Skin of body (tissue), 3 donors: ENCODE measurements at places on chromosomes 6 and 20.

DNA sequence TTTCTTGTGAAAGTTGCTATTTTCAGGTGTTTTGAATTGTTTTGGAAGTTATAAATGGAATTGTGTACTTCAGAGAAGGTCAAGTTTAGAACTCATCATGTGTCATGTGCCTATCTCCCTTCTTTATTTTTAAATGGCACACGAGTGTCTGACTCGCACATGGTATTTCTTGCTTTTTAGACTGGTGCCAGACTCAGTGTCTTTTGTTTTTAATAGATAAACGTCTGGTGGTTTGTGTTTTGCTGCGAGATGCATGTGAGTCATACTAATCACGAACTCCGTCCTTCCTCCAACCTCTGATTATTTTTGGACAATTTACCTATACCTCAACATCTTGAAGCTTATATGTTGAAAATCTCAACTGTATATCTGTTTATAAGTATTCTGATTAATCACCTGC lies 292.1 kb downstream of the CDKAL1 start:
- no peak for DNase-seq

DNA sequence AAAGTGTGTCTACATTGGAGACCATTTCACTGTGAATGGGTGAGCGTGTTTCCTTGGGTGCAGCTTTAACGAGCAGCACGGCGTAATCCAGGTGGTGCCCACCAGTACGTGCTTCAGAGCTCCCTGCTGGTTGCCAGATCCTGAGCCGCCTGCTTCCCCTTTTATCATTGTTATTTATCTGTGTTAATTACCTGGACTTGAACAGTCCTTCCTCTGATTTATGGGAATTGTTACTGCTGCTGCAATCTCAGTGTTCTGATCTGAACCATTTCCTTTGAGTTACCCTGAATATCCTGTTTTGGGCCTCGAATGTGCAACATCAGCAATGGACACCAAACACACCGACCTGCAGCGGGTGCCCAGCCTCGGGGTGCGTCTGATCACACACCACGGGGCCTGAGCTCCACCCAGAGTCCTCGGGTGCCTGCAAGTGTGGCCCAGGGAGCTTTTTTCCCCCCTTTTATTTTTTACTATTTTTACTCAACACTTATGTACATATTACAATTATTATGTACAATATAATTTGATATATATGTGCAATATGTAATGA lies 81.3 kb downstream of the RPP40 start:
- no peak for DNase-seq

GRCh38 chr20:44911264-44911921 lies 1.5 kb downstream of the PABPC1L start:
- DNase-seq = no peak

DNA sequence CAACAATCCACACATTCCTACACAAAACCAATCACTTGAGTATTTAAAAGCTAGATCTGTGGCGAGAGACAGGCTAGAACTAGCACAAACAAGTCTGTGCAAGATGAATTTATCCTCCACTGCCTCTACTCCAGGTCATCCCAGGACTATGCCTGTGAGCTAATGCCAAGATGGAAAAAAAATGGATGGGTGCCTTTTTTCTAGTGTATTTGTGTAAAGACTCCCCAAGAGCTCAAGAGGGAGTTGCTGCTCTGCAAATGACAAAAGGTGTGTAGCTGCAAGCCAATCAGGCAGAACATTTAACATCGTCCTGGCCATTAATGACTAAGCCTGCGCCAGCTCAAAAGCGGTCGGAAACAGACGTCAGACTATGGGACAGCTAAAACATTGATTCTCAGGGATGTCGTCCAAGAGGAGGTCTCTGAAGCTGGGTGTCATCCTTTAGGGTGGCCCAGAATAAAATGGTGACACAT lies 21.9 kb downstream of the ATXN1 start:
- DNase-seq = no peak

GRCh38 chr6:69286331-69286730 lies 510.5 kb downstream of the LMBRD1 start:
- DNase-seq = no peak

DNA sequence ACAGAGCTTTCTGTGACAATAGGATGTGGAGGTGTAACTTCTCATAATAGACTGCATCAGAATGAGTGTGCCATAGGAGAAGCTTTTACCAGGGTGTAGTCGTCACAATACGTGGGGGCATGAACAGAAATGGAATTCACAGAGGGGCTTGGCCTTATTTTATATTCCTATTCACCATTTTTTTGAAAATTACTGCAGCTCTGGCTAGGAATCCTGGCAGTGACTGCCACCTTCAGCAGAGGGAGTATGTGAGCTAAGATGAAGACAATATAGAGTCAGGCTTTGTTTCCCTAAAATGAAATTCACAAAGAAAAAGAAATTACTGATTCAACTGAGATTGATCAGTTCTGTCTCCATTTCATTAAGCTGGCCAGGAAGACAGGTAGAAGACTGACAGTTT lies 13.9 kb downstream of the TOMM6 start:
- DNase-seq = no peak

GRCh38 chr20:723756-724155 lies 44.5 kb downstream of the SLC52A3 start:
- no peak for DNase-seq

- DNase-seq = no peak
Observed at GRCh38 chr6:109472132-109472995, 10.7 kb downstream of the ZBTB24 start.

- DNase-seq = no peak
Observed at GRCh38 chr6:108940741-108941140, 92.5 kb downstream of the ARMC2 start.

DNA sequence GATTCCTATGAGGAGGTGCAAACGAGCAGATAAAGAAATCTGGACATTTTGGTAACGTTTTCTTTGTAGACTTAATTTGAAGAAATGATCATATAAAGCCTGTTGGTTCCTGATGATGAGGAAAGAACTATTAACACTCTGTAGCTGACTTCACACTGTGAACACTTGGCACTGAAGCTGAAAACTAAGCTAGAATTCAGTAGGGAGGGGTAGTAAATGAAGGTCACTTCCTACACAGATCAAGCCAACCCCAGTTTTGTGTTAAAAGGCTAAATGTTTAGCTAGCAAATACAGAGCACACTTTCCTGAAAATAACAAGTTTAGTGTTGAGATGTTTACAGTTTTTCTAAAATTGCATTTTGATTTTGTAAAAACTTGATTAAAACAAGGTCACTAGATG lies 296.2 kb upstream of the PRDM1 start:
- DNase-seq = no peak

- no peak for DNase-seq
Observed at GRCh38 chr20:58682656-58683531, 9.7 kb upstream of the NPEPL1 start.

- no peak for DNase-seq
Observed at GRCh38 chr6:43128926-43129325, 42.1 kb upstream of the SRF start.

- DNase-seq = peak; percentile 55
Observed at GRCh38 chr20:58870293-58871014, 17.9 kb downstream of the GNAS start.

GRCh38 chr6:122797537-122797936 lies 8.5 kb downstream of the SMPDL3A start:
- DNase-seq = no peak

DNA sequence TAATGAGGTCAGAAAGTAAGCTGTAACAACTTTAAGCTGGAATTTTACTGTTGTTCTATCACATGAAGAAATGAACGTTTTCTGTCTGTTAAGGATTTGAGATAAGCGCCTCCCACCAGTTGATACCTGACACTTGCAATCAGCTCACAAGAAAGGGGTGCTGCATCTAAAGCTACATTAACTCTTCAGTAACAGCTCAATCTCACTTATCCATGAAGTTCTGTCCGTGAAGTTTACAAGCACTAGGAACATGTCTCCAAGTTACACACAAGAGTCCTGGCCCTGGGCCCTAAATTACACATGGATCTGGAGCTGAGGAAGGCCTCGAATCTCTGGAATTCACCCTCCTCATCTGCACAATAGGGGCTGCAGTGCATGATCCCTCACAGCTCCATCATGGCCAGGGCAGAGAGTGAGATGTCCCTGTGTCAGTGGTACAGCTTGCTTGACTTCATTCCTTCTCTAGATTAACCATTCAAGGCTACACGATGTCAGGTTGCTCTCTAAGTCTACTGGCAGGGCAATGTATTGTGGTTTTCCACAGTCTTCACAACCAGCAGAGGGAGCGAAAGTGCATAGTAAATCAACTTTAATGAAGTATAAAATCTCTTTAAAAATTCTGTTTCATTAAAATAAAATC lies 182.4 kb upstream of the MCHR2 start:
- peak; percentile 23 for DNase-seq

- DNase-seq = no peak
Observed at GRCh38 chr6:113837170-113837569, 20.0 kb upstream of the MARCKS start.

GRCh38 chr6:149860513-149860833 lies 3.7 kb downstream of the LRP11 start:
- DNase-seq = no peak

GRCh38 chr6:90870561-90870960 lies 283.7 kb upstream of the MAP3K7 start:
- DNase-seq = no peak

GRCh38 chr20:62987114-62987513 lies 19.6 kb downstream of the BHLHE23 start:
- no peak for DNase-seq

DNA sequence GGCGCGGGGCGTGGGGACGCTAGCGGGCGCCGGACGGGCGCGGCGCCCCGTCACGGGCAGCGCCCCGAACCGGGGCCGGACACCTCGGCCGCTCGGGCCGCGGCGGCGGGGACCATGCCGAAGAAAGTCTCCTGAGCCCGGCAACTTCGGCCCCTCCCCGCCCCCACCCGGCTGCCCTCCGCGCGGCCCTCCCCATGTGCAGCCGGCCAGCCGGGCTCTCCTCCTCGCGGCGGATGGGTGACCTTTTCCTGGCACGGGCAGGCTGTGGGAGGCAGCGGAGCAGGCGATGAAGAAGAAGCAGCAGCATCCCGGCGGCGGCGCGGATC lies 278 bp downstream of the UST start:
- peak; percentile 27 for DNase-seq

- DNase-seq = no peak
Observed at GRCh38 chr6:158164579-158165170, 3.4 kb downstream of the SERAC1 start.

DNA sequence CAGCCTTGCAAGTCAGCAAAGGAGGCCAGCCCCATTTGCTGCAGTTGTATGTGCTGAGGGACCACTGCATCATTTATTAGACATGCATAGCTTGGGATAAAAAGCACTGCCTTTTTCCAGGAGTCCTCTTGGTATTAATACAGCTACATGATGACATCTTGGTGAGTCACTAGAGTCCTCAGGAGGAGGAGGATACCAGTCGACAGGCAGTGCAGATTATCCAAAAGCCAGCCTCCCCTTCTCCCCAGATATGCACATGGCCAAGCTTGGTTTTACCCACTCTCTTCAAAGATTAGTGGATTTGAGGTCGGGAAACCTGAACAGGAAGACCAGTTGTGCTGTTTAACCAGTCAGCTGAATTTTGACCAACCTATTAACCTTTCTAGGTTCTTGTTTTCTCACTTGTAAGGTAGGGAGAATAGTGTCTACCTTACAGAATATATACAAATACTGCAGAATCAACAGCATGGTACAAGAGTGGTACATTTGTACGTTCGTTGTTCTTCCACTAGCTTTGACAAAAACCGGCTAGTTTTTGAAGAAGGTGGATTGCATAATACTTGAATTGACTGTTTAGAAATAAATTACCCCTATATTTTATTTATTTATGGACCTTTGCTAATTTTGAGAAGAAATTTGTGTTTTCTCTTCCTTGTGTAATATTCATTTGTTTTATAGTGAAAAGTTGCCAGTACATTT lies 31.9 kb downstream of the VAPB start:
- DNase-seq = no peak

DNA sequence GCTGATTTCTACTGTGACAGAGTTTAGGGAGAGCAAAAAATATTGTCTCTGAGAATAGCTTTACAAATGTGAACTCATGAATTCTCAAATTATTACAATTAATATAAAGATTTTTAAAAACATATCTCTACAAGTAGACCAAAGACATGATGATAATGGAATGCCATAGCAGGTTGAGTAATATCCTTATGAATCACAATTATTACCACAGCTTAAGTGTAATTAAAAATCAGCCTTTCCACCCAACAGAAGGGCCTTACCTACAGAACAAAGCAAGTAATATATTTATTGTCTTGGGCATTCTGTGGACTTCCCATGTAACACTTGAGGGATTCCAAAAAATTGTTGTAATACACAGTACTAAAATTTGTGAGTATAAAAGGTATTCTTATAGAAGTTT lies 1099.6 kb upstream of the GJE1 start:
- DNase-seq = no peak

GRCh38 chr6:84762220-84763002 lies 2.0 kb downstream of the TBX18 start:
- no peak for DNase-seq

- DNase-seq = no peak
Observed at GRCh38 chr20:38757145-38757775, 9.0 kb downstream of the ACTR5 start.

DNA sequence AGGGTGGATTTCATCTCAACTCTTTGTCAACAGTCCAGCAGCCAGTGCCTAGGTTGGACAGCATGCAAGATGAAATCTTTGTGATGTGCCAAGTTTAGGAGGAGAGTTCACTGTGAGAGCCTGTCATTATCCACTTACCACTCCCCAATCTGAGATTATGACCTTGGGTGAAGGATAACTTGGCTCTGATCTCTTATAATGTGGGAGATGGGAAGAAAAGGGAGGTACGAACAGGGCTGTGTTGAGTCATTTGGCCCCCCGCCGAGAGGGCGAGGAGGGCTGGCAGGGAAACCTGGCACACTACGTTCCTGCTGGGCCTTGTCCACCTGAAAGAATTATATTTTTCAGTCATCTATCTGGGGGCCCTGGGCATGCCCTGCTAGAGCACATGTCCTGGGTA lies 35.8 kb downstream of the LAMA4 start:
- no peak for DNase-seq

- DNase-seq = no peak
Observed at GRCh38 chr6:43036712-43037111, 15.3 kb downstream of the RRP36 start.
